ENCODE measurements at places on chromosomes 6 and 20.

GRCh38 chr6:112357791-112358190 is 10.7 kb downstream of the RFPL4B start:
- no peak for DNase-seq

- DNase-seq = no peak
These were observed 126.8 kb downstream of the IPCEF1 start for GRCh38 chr6:154229786-154230185.

GRCh38 chr6:37316071-37316470 is 37.7 kb upstream of the RNF8 start:
- no peak for DNase-seq

DNA sequence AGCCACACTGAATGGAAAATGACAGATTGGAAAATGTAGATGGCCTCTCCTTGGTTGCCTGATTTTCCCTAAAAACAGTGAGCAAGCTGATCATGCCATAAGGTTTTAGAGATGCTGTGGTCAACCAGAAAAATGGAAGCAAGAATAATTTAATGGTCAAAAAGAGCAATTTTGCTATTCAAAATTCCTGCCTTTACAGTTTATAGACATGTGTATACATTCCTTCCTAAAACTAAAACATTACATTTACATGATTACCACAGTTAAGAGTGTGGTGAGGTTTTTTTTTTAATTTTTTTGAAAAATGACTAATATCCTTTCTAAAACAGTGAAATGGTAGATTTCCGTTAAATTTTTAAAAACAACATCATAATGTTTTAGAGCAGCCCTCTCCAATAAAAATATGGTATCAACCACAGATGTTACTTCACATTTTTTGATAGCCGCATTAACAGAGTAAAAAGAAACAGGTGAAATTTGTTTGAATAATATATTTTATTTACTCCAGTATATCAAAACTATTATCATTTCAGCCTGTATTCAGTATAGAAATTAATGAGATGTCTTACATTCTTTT is 407.0 kb upstream of the SOX4 start:
- no peak for DNase-seq

GRCh38 chr20:51159303-51159702 is 136.4 kb upstream of the KCNG1 start:
- DNase-seq = no peak

DNA sequence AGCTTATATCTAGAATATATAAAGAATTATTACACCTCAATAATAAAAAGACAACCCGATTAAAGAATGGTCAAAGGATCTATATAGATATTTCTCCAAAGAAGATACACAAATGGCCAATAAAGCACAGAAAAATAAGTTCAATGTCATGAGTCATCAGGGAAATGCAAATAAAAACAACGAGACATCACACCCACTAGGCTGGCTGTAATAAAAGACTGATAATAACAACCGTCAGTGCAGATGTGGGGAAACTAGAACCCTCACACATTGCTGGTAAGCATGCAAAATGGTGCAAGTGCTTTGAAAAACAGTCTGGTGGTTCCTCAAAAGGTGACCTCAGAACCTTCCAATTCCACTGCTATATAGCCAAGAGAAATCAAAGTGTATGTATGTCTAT is 33.0 kb downstream of the TBX18 start:
- no peak for DNase-seq

DNA sequence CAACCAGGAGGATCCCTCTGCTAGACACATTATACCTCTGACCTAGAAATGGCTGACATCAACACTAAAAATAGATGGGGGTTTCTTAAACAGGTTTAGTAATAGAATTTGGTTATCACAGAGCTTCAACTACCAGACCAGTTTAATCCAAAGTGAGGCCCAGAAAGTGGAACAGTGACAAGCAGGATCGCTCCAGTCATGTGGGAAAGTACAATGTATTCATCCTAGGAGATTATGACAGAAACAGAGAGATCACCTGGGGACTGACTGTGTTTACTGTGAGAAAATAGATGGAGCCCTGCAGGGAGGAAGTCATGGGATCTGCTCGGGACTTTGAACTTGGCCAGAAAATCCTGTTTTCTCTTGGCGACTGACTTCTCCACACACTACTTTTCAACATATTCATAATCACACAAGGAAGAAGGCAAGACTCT is 238.7 kb upstream of the SOX4 start:
- no peak for DNase-seq

DNA sequence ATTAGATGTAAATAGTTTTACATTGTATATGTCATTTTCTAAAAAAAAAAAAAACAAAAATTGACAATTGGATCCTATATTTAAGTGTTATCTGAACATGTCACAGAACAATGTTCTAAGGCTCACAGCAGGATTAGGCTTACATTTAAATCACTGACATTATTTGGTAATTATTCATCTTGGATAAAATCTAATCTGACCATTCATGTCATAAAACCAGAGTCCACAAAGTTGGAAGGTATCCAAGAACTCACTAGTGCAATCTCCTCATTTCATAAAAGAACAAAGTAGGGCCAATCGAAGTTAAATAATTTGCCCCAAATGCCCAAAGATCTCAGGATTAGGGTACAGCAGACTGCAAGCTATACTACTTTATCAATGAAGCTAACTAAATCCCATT is 73.0 kb downstream of the PDSS2 start:
- DNase-seq = no peak

DNA sequence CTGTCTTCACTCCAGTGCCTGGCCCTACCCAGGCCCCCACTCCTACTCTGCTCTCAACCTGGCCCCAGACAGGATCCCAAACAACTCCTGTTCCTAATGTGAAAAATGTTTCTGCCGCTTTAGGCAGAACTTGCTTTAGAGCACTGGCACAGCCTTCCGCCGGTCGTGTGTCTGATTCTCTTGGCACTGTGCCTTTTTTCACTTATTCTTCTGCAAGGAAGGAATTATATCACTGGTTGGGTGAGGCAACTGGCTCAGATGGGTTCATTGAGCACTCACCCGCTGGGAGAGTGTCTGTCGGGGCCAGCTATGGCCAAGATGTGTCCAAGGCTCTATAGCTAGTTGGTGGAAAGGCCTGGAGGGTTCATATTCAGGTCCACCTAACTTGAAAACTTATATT is 33.6 kb upstream of the HLA-A start:
- DNase-seq = no peak

DNA sequence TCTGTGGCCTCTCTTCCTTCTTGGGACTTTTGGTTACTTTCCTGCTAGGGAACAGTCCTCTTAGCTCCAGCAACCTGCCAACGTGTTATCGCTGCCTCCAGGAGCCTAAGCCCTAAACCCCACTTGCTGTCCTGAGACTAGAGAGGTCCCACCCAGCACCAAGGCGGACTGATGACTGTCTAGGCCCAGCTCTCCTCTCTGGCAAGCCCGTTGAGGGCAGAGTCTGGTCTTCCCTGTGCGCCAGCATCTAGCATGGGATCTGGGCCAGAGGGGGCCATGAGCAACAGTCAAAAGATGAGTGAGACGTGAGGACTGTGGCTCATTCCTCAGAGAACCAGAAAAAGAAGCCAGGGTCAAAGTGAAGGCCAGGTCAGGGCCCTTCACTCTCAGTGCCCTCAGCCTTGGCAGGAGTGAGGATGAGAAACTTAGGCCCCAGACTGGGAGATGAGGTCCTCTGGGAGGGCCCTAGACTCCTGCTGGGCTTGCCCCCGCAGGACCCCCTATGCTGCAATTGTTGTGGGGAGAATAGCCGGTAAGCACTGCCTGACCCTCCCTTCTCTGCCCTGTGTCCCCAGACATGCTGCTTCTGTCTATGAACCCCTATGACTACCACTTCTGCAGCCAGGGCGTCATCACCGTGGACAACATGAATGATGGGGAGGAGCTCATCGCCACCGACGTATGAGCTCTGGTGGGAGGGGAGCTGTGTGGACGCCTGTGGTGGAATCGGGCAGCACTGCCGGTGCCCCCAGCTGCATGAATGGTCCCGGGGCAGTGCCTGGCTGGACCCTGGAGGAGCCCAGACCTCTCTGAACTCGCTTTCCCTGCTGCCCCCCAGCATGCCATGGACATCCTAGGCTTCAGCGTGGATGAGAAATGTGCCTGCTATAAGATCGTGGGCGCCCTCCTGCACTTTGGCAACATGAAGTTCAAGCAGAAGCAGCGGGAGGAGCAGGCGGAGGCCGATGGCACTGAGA is 30.9 kb downstream of the MYH7B start:
- DNase-seq = no peak

DNA sequence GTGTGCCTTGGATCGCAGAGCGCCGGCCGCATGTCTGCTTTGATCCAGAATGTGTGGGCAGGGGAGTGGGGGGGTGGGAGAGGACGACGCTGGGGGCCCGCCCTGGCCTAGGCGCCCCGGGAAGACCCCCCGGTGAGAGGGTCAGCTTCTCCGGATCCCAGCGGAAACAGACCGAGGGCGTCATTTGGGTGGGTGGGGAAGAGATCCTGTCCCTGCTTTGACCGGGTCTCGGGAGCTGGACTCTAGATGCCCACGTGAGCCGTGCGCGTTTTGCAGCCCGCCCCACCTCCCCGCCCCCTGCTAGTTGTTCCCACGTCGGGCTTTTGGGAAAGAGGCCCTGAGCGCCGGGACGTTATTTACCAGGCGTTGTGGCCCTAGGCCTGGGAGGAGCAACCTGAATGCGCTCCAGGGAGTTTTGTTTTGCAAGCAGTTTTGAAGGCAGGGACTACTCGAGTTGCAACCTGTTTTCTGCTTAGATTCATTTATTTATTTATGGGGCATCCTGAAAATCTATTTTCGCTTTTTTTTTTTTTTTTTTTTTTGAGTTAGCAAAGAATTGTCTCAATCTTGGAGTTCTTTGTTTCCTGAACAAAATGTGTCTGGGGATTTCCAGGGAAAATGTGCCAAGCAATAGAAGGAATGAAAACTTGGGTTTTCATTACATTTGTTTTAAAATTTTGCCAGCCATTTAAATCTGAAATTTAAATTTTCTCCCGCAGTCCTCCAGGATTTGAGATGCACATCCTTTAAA is 1.6 kb downstream of the DSP start:
- DNase-seq = no peak

DNA sequence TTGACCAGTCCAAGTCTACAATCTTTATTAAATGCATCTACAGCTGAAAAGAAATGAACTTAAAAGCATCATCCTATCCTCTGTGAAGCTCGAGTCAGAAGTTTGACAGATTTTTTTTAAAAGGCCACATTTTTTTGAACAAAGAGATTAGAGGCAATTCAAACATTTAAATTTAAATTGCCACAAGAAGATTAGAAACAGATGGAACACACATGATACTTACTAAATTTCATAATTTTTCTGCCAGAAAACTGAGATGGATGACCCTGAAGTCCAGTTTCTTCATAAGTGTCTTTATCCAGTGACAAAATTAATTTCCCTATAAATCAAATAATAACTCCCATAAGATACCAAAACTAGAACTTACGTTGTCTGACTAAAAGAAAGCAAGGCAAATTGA is 4.3 kb downstream of the RPP40 start:
- no peak for DNase-seq

DNA sequence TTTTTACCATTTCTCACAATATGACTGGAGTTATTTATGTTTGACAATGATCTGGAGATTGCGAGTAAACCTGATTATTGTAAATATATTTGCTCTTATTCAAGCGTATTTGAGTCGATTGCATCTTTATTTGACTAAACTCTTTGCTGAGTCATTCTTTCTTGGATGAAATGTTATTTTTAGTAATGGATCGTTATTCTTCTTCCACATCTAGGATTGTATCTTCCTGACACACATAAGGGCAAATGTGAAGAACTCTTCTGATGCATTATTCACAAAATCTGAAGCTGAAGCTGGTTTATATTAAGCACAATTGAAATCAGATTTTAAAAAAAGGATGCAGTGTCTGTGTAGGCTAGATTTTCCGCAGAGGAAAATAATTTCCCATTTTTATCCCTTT is 68.2 kb downstream of the SEL1L2 start:
- DNase-seq = no peak

- DNase-seq = no peak
These were observed 190.3 kb downstream of the LINC00237 start for GRCh38 chr20:20915844-20916243.

GRCh38 chr6:3432416-3432815 is 24.4 kb downstream of the SLC22A23 start:
- no peak for DNase-seq

DNA sequence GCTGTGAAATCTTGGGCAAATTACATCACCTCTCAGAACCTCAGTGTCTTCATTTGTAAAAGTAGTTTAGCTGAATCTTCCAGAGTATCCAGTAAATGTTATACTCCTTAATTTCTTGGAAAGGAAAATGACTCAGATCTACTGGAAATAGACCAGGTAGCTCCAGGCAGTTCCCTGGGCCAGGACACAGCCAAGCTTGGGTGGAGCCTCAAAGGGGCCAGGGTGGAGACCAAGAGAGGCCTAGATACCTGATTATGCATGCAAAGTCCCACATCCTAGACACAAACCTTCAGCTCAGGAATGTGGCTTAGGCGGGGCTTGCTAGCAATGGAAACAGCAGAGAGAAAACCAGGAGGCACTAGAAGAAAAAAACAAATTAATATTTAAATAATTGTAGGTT is 272.8 kb downstream of the MAFB start:
- no peak for DNase-seq

GRCh38 chr20:36666181-36666740 is 20.3 kb upstream of the SLA2 start:
- no peak for DNase-seq

- no peak for DNase-seq
These were observed 113.0 kb upstream of the EYA4 start for GRCh38 chr6:133128191-133128590.

- no peak for DNase-seq
These were observed at the start of gene MCCD1 for GRCh38 chr6:31528821-31529328. Gene MCCD1 (plus strand): TSS chr6:31528962. CDS start chr6:31529015, 53 bp downstream.

DNA sequence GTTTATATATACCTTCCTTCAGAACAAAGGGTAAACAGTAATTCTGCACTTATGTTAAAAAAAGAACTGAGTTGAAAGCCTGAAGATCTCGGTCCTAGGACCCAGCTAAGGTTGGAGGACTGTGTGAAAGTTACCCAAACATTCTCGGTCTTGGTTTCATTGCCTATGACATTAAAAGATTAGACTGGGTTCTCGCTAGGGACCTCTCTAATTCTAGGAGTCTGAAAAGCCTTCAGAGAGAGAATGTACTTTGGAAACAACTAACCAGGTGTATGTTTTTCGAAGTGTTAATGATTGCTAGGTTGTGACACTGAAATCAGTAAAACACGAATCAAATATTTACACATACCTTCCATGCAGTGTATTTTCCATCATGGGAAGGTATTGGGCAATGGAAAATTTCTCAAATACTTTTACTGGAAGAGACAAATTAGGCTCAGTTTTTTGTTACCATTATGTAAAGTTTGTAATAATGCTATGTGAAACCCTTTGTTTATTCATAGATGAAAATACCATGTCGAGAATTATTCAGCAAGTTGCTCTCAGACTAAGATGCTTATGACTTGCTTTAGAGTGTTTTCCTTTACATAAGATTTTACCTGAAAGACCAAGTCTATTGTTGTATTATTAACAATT is 113.7 kb upstream of the LOC128125822 start:
- DNase-seq = no peak

- DNase-seq = no peak
These were observed 39.2 kb upstream of the CST7 start for GRCh38 chr20:24909861-24910260.

GRCh38 chr6:162917506-162917905 is 189.7 kb downstream of the PACRG start:
- no peak for DNase-seq

All from stimulated activated CD8-positive, alpha-beta memory T cell treated with anti-CD3 and anti-CD28 coated beads, Interleukin-15, amount 100 ng/mL, for 1 hour (primary cell).